ENCODE measurements at places on chromosomes 2 and 18.

DNA sequence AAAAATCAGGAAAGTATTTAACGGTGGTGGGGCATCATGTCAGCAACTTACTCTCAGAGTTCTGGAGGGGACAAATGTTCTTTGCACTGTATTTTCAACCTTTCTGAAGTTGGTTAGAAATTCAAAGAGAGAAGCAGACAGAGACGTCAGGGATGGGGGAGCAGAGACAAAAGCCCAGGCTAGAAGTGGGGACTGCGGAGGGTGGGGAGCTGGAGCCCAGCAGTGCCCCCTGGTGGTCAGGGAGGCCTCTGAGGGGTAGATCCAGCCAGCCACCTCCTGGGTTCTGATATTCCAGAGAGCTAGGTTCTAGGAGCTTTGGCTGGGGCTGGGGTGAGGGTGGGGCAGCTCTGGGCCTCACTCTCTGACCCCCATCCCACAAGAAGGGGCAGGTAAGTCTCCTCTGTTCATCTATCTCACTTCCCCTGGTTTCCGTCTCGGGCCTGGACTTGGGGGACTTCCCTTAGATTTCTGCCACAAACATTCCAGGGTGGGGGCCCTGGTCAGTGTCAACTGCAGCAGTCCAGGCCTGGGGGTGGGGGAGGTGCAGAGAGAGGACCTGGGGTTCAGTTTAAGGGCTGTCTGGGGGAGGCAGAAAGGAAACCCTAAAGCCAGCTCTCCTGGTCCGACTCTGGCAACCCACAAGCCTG lies 8.9 kb downstream of the TNS1 start:
- no peak for DNase-seq

DNA sequence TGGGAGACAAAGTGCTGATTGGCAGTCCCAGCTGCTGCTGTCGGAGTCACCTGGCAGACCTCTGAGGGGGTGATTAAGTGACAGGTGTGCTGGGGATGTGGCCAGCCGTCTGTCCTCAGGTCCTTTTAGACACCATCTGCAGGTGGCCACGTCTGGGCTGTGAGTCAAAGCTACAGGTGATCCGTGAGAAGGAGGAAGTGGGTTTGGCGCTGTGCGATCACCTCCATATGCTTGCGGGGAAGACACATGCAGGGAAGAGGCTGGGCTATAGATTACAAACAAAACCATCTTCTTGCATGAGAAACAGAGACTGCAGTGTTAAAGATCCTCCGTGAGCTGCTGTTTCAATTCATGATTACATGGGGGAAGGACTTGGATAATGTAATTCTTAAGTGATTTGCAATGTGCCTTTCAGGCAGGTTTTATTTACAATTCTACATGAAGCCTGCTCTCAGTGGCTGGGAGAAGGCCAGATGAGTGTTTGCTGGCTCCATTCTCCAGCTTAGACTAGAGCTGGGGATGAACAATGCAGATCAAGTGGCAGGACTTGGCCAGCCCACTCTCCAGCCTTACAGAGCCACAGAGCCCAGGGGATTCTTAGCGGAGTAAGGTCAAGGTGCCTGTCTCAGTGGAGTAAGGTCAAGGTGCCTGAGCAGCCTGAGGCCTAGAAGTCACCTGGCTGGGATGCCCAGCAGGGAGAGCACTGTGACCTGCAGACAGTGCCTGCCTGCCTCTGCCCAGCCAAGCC lies 87.8 kb downstream of the LYPD1 start:
- DNase-seq: no peak

DNA sequence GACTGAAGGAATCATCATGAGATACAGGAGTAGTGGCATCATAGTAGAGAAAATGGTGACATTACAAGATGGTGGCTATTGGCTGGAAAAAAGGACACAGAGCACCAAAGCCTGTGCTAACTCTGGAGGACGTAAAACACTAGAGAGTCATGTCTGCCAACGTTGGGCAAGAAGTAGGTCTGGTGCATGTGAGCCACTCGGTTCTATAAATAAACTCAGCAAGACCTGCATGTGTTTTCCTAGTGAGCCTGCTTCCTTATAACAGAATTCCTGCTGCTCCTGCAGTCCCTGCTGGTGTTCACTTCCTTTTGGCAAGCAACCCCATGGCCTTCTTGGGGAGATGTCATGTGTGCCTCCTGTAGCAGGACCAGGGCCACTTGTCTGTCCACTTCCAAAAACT lies 325.2 kb downstream of the OSR1 start:
- no peak for DNase-seq

DNA sequence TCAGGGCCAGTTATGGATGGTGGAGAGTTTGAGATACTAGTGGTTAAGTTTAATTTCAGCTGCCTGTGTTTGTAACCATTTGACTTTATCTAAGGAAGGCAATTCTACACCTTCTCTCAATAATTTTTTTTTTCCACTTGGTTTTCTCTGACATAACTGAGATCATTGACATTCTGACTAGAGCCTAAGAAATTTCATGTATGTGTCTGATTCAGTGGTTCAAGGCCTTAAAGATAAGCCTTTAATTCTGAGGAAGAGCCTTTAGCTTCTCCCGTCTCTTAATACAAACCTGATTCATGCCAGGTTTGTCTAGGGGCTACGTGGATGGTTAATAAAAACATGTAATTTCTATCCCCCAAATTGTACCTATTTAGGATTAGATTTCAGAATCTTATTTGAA lies 971.4 kb downstream of the DPP10 start:
- DNase-seq: no peak

DNA sequence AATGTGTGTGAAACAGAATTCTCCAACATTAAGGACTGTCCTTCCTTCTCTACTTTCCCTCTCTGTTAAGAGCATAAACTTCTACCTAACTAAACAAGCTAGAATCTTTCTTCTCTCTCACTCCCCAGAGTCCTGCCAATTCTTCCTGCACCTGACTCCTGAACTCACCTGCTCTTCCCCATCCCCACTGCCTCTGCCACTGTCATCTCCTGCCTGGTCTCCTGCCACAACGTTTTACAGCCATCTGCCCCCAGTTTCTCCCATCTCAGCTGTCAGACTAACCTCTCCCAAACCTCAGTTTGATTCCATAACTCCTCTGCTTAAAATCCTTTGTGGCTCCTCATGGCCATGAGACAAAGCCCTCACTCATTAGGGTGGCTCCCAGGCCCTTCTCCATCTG lies 288.3 kb upstream of the FBXO11 start:
- no peak for DNase-seq

DNA sequence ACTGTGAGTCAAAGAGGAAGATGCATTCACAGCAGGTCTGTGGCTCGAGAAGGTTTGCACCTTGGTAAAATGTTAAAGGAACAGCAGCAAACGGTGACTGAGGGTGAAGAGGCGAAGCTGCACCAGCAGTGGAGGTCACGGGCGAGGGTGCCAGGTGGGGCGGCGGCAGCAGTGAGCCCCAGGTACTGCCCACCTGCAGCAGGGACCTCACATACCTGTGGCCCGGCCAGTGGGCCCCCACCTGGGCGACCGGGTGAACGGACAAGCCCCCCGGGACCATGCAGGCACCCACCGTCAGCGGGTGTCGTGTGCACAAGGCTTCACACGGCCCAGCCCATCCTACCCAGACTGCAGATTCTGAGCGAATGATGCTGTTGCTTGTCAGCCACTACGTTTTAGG lies 23.6 kb upstream of the KCNG2 start:
- no peak for DNase-seq
